Uterus (tissue), 4 donors: ENCODE measurements at places on chromosomes 6 and 20.

- peak; percentile 42 for DNase-seq
These were observed 16.5 kb downstream of the SNHG17 start for GRCh38 chr20:38418509-38419204.

DNA sequence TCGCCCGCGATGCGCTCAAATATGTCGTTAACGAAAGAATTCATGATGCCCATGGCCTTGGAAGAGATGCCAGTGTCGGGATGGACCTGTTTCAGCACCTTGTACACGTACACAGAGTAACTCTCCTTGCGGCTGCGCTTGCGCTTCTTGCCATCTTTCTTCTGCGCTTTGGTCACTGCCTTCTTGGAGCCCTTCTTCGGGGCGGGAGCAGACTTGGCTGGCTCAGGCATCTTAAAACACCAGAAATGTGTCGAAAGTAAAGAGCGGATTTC lies 36.4 kb downstream of the HFE start:
- peak; percentile 74 for DNase-seq

- no peak for DNase-seq
These were observed 15.7 kb downstream of the AURKA start for GRCh38 chr20:56376331-56376730.

DNA sequence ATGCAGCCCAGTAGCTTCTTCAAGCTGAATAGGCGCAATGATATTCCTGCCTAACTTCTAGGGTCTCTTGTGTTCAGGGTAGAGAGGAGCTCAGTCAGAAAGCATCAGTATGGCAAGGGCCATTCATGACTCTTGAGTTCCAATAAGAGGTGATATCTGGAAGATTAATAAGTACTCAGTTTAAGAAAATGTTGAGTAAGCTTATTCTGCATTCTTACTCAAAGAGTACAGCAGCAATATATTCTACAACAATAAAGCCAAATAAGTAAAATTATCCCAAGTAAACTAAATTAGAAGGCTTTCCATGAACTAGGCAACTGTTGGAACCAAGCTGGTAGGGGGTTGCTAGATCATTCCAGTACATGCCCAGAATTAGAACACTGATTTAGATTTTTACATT lies 303.2 kb downstream of the PACRG start:
- DNase-seq: no peak

DNA sequence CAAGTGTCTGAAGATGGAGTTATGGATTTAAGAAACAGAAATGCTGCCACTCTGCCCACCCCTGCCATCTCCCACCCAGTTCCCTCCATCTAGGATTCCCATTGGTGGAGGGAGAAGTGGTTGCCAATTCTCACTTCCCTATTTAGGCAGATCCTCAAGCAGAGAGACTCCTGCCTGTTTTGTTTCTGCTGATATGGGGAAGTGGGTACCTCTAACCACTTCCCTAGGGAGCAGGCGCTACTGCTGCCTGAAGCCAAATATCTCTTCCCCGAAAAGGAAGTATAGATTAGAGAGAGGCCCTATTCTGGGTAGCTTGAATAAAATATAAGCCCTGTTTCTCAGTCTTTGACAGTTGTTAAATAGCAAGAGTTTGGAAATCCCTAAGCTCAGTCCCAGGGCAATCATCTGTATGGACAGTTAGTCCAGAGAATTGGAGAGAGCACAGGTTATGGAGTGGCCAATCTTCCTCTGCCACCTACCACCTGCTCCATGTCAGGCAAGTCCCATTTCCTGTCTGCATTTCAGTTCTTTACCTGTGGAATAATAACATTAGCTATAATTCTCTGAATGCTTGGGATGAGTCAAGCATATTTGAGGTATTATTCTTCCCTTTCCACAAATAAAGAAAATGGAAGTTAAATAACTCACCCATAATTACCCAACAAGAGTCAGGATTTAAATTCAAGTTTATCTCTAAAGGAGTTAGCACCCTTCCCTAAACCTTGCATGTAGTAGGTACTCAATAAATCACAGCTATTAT lies 2.6 kb upstream of the ADGB start:
- no peak for DNase-seq

DNA sequence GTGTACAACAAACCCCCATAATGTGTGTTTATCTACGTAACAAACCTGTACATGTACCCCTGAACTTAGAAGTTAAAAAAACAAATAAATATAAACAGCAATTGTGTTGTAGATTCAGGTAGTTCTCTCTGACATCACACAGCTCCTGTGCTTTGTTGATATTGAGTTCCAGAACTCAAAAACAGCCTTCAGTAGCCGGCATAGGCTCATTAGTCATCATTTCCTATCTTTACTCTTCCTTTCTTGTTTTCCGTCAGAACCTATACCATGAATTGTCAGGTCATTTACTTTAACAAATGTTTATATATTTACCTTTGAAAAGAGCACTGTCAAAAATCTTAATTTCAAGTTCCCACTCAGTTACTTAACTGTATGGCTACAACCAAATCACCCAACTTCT lies 88.8 kb downstream of the ADTRP start:
- no peak for DNase-seq

DNA sequence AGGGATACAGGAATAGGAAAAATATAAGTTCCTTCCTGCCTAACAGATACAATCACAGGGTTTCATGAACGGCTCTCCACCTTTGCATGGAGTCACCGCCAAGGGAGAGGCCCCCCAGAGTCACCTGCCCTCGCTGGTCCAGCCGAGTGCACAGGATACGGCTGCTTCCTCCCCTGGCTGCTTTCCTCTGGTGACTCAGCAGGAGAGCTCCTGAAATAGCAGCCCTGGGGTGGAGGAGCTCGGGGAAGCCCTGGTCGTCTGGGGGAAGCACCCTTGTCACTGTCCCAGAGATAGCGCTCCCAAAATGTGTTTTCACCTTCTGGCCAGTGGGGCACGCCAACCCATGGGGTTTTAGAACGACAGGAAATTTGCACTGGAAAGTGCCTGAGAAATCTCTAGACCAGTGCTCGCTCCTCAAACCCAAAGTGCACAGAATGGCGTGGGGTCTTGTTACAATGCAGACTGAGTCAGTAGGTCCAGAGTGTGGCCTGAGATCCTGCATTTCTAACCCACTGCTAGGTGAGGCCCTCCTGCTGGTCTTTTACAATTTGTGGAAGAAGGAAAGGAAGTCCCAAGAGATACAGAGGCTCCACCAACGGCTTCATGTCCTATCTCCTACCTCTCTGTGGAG lies 35.9 kb upstream of the FAM50B start:
- peak; percentile 39 for DNase-seq

DNA sequence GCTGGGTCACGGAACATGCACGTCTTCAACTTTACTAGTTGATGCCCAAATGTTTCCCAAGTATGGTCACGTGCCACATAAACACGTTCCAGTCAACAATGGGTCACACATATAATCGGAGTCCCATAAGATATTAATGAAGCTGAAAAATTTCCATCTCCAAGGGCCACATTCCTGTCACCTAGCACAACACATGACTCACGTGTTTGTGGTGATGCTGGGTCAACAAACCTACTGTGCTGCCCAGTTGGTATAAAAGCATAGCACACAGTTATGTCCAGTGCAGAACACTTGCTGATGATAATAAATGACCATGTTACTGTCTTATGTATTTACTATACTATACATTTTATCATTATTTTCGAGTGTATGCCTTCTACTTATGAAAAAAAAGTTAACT lies 68.0 kb upstream of the INSM1 start:
- no peak for DNase-seq

GRCh38 chr6:149941583-149942460 lies at the start of gene ULBP2:
Gene ULBP2, plus strand, starts transcription at chr6:149942014. Its CDS starts 59 bp downstream, at chr6:149942073.
- peak; percentile 68 for DNase-seq

GRCh38 chr6:20167601-20168000 lies 44.7 kb downstream of the MBOAT1 start:
- DNase-seq: no peak

- DNase-seq: no peak
These were observed 133.8 kb downstream of the FLRT3 start for GRCh38 chr20:14203657-14204056.

DNA sequence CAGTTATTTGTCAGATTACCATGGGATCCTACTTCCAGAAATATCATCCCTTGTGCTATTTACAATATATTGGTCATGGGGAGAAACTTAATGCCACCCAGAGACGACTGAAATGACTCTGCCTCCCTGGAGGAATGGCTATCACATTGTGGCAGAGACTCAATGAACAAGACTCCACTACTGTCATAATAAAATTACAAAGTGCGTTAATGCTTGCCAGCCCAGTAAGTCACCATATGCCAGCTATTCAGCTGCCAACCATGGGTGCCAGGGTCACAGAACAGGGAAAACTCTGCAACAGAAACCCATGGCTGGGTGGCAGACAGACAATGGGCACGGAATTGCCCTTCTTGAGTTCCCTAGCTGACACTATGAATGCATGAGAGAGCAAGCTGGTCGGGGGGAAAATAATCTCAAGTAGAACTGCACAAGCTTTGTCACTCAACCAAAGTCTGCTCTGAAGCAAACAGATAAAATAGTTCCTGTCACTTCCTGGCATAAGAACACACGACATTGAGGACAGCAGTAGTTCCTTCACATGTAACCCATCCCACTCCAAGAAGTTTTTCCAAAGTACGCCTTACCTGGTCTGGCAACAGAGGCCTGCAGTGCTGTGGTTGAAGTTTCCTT lies 32.1 kb downstream of the TP53INP2 start:
- no peak for DNase-seq

DNA sequence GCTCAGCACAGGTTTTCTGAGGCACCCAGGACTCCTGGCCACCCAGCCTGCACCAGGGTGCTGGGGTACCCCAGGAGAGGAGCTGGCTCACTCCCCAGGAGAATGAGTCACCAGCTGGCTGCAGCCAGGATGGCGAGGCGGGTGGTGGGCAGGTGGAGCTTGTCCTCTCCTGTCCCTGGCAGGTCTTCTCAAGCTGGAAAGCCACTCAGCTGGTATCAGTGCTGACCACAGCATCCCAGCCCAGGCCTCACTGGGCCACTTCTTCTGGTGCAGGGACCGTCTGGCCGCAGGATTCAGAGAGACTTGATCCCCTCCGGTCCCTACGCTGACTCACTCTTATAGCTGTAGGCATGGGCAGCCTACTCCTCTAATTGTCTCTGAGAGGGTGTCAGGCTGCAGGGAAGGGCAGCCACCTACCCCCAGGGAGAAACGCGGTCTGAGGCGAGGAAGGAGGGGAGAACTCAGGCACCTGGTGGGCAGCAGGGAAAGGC lies 22.2 kb downstream of the TFEB start:
- peak; percentile 49 for DNase-seq

DNA sequence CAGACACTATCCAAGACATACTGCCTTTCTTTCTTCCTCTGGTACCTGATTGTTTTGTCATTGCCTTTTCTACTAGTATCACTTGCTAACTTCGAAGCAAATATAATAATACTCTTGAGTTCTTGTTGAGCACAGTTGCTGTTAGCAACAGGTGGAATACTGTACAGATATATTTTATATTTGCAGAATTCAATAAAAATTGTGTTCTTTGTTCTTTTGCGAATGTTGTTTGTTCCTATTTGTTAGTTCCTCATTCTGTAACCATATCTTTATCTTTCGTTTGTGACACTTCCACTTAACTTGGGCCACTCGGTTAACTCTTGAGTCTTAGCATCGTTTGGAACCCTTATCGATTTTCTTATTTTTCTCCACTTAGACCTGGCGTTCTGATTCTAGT lies 868 bp downstream of the CYB5R4 start:
- no peak for DNase-seq

DNA sequence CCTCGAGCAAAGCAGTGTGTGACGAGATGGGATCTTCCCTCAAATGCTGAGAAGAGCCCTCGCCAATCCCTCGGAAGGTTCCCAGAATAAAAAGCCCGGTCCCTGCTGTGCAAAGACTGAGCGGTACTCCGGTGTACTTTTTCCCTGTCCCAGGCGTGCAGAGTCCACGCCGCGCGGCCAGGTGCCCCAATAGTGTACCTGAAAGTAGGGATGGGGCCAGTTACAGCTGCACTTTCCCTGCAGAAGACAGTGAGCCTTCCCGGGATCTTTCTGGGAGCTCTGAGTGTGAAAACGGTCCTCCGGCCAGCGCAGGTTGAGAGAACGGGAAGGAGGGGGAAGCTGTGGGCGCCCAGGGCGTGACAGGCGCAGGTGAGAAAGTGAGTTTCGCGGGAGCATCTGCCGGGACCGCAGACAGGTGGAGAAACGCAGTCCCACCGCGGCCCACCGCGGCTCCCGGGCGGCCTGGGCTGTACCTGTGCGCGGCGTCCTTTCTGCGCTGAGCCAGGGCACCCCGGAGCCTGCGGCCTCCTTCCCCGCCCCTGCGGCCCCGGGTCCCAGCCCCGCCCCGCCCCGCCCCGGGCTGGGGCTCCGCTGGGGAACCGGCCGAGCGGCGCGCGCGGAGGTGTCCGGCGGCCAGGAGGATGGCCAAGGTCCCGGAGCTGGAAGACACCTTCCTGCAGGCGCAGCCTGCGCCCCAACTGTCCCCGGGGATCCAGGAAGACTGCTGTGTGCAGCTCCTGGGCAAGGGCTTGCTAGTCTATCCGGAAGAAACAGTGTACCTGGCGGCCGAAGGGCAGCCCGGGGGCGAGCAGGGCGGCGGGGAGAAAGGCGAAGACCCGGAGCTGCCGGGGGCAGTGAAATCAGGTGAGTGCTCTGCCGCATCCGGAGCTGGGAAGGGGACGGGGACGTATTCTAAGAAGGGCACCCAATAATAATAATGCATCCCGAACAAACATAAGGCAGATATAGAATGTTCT lies at the start of gene RFX6:
Gene RFX6 (plus strand): TSS at position 608 of the 977 bp plus-strand sequence. CDS start 34 bp downstream, at position 642.
- no peak for DNase-seq

DNA sequence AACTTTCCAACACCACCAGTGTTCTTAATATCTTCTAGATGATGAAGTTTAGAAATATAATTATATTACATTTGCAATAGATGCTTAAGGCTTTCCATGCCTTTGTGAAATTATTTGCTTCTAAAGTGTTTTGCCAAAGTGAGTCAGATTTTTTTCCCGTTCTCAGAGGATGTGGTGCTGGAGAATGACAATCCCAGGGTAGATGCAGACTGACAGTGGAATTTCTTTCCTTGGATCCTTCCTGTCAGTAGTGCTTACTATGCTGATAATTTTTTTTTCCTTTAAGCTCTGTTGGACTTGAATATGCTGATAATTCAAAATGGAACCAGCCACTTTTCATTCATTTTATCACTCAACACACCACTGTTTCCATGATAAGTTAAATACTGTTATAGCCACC lies 59.9 kb upstream of the SOX4 start:
- no peak for DNase-seq

DNA sequence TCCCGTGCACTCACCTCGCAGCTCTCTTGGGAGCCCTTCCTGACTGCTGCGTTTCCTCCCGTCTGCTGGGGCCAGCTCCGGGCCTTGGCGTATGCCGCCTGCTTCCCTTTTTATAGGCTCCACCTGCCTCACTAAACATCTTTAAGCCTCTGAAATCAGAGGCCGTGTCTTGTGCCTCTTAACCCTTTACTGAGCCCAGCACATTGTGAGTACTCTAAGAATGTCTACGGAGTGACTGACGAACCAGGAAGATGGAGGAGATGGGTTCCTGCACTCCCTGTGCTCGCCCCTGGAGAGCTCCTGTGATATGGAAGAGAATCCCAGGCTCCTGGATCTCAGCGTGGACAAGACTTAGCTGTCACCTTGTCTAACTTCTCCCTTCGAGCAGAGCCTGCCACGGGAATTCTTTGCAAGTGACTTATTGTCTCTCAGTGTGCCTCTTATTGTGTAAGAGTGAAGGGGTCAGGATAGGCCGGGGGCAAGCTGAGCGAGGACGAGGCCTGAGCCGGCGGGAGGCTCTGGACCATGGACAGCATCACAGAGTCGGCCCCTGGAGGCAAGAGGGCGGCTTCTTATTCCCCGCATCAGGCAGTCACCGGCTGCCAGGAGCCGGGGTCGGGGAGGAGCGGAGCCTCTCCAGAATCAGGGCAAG lies 70.9 kb upstream of the CCDC167 start:
- DNase-seq: no peak

- no peak for DNase-seq
These were observed 94.0 kb downstream of the ZMYND8 start for GRCh38 chr20:47262365-47263013.

GRCh38 chr6:130385064-130385695 lies 19.4 kb downstream of the TMEM200A start:
- DNase-seq: no peak
